ENCODE measurements at places on chromosomes 3 and 15.

GRCh38 chr3:157829786-157830185 lies 276.4 kb downstream of the SHOX2 start:
- no peak for DNase-seq

DNA sequence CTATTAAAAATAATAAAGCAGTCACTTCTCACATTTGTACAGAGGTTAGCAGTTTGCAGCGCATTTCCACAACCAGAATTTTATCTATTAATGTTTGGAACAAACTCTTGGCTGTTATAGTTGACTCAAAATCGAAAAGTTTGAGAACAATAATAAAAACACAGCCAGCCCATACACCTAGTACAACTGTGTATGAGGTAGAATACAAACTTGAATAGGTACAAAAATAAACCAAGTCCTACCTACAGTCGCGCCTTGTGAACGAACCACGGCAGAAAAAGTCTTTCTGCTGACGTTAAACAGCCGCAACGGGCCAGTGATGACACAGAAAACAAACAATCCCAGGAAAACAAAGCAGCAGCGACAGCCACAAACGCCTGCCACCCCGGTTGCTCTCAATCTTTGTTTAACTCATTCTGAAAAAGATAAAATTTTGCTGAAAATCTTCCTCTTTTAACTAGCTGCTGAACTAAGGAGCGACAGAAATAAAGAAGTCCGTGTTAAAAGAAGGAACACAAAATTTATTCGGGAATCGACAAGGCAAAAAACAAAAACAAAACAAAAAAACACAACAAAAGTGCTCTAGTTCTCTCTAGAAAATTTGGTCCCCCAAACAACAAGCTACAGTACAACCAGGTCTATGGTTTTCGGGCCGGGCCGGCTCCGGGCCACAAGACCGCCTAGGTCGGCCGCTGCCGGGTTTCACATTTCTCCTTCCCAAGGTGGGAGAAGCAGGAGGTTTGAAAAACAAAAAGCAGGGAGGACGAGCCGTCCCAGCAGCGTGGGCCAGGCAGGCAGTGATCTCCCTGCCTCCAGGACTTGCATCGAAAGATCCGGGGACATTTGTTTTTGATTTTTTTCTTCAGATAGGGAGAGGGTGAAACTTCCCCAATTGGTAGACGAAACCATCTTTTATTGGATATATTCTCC lies 2.9 kb downstream of the FOXL2 start:
- no peak for DNase-seq

DNA sequence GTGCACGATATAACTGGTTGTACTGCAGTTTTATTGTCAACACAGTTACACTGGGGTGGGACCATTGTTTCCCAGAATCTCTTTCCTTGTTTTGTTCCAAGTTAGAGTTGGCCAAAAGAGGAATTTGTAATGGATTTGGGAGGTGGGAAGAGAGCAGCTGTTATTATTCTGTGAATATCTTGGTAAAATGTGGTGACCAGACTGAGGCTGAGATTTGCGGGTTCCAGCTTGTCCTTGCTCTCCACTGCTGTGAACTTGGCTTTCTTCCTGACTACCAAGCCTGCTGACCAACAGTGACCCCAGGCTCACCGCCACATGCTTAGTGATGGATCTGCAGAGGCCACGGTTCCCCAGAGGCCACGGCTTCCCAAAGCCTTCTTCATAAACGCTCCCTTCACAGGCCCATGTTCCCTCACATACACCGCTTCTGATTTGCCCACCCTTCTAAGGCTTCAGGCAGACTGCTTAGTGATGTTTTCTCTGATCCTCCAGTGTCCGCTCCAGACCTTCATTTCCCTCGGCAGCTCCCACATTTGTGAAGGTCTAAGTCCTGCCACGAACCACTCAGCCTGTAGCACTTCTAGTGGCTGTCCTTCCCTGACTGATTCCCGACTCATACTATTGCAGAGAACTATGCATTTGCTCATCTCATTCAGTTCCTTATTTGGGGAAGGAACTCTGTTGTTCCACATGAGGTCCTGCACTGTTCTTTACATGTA lies 525.5 kb upstream of the RGMA start:
- no peak for DNase-seq

DNA sequence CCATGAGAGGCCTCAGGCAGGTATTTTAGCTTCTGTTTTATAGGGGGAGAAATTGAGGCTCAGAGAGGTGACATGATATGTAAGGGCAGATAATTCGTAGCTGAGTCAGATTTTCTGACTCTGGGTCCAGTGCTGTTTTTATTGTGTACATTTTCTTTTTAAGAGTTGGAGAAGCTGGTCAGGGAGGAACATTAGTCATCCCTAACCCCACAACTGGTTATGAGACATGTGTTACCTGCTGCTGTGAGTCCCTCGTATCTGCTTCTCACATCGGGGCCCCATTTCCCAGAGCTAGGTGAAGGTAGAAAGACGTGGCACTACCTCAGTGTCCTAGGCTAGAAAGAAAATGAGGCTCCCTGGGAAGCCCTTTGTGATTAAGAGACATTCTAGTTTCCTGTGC lies 28.6 kb downstream of the GALNT15 start:
- DNase-seq = no peak

DNA sequence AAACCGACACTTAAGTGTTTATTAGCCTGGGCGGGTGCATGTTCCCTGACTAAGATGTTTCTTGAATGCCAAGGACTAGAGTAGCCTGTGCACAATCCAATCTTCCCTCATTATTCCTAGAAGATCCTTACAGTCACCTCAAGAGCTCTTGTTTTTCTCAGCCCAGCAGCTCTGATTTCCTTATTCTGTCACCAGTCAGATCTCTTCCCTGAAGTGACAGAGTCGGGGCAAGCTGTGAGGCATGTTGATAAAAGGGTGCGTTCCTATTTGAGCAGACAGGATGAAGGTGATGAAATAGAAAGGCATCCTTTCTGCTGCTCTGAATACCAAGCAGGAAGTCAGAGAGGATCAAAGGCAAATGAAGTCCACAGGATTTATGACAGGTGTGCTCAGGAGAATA lies 125.6 kb upstream of the MCTP2 start:
- DNase-seq = no peak

GRCh38 chr3:45864760-45865519 lies 21.4 kb upstream of the CCR9 start:
- DNase-seq = no peak

GRCh38 chr15:66698318-66698961 lies 3.6 kb upstream of the SMAD6 start:
- DNase-seq = peak; percentile 66

DNA sequence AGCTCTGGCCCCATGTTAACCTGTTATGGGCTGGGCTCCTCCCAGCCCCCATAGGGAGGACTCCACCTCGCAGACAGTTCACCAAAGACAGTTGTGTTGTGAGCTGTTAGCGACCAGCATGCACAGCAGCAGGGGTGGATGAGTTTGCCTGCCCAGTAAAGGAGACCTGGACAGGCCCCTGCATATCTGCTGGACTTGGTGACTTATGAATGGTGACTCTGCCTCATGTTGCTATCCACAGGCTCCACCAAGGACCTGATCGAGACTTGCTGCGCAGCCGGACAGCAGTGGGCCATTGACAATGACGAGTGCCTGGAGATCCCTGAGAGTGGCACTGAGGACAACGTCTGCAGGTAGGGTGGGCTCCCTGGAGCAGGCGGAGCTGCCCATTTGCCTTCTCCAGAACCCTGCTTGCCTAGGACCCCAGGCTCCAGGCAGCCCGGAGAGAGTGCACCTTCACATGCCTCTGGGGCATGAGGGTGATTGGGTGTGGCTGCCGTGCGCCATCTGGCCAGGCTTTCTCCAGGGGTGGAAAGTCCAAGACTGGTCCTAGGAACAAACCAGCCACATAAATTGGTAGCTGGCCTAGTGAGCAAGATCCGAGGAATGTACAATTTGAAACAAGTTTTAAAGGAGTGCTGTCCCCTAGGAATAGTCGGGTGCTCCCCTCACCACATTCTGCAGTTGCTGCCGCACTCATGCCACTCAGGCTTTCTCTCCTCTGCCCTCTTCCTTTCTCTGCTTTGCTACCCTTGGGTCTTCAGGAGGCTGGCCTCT lies 59.1 kb downstream of the FBLN2 start:
- DNase-seq = no peak

- no peak for DNase-seq
These were observed 413.0 kb downstream of the RBMS3 start for GRCh38 chr3:29693863-29694262.

GRCh38 chr3:23923786-23924185 lies 6.9 kb downstream of the RPL15 start:
- no peak for DNase-seq

GRCh38 chr3:132344666-132345280 lies 27.6 kb downstream of the ACP3 start:
- DNase-seq = no peak

DNA sequence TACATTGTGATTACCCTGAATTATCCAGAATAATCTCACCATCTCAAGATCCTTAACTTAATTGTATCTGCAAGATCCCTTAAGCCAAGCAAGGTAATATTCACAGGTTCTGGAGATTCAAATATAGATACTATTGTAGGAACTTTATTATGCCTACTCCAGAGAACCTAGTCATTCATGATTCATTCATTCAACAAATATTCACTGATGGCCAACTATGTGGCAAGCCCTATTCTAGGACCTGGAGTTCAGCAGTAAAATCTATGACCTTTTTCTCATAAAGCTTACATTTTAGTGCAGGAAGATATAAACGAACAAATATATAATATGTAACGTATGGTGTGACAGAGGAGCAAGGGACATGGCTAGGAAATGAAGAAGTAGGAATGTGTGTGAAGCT lies 49.6 kb downstream of the ISL2 start:
- DNase-seq = no peak

- DNase-seq = no peak
These were observed 134.6 kb downstream of the LRRC28 start for GRCh38 chr15:99385865-99386264.

GRCh38 chr3:89584398-89584797 lies 477.0 kb downstream of the EPHA3 start:
- DNase-seq = no peak

DNA sequence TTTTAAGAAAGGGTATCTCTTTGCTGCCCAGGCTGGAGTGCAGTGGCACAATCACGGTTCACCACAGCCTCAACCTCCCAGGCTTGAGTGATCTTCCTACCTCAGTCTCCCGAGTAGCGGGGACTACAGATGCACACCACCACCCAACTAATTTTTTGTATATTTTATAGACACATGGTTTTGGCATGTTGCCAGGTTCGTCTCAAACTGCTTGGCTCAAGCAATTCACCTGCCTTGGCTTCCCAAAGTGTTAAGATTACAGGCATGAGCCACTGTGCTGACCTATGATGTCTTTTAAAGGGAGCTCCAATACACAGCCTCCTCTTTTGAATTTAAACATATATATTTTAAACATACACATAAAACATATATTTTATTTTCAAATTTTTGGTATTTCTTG lies 60.9 kb downstream of the SLC9C1 start:
- DNase-seq = no peak

Data from AML-193 (cell line).